ENCODE measurements at places on chromosomes 5 and 9. TPM values are rescaled to one million over a fixed set of nuclear protein-coding genes. Genes with fewer than 3 reads are reported as not detected.

DNA sequence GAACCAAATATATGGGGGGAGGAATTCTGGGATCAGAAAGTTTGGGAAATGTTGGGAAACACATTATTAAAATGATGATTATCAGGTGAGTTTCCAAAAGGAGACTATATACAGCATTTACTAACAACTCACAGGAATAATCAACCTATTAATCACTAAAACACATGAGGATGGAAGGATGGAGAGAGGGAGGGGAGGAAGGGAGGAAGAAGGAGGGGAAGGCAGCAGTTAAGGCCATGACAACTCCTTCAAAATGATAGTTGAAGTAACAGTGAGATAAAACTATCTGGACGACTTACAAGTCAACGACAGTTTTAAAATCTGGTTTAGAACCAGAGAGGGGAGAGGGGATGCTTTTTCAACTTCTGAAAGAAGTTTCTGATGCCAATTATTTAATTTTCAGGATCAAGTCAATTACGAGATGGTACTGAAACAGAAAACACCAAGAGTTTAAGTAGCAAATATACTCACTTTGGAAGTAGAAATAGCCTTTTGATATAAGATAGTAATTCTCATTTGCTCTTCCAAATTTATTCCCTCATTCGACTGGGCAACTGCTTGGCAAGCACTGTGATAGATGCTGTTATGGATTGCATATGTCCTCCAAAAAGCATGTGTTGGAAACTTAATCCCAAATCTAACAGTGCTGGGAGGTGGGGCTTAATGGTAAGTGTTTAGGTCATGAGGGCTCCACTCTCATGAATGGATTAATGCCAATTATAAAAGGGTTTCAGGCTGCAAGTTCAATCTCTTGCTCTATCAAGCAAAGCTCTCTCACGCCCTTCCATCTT, 30.4 kb downstream of the FBXW11 start:
- H3K36me3 ChIP-seq, result peaks cover 4% of the 10 kb centered on the region
- no peaks in the 10 kb centered on the region for H3K27me3 ChIP-seq
- H3K4me1 ChIP-seq, result peaks cover 16% of the 10 kb centered on the region
- H3K4me3 ChIP-seq, result no peak overlapping the region
- no peak for DNase-seq

GRCh38 chr5:68592351-68592750, 376.8 kb downstream of the PIK3R1 start:
- H3K27ac ChIP-seq, result no peak overlapping the region
- no peaks in the 10 kb centered on the region for H3K4me1 ChIP-seq
- H3K36me3 ChIP-seq, result no peaks in the 10 kb centered on the region
- no peak overlapping the region for H3K4me3 ChIP-seq

Gene HACD4
- 16.0 TPM for total RNA-seq

DNA sequence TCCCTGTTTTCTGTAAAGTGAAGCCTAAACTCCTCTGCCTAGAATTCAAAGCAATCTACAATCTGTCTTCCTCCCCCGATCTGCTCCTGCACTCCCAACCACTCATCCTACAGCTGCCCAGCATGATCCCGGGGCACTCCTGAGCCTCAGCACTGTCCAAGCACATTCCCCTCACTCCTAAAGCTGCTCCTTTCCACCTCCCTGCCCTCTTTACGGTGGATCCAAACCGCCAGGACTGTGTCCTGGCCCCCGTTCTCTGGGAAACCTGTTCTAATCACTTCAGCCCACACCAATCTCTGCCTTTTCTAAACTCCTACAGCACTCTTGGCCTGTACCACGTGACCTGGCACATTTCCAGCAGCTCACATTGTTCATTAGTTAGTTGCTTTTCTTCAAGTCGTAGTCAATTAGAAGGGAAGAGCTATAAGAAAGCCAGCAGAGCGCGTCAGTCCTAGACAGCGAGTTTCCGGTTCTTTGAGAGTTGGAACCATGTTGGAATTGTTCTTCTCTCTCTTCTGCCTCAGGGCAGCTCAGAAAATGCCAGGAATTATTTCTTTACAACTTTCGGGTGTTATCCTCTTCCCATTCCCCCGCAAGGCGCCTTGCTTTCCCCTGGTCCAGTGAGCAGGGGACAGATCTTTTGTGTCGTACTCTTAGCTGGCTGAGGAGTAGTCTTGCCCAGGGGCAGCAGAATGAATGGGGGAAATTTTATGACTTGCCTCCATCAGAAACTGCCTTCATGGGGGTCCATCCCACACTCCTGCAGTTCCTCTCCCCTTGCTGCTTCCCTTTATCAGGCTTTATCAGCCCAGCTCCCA, 60.7 kb downstream of the NRG2 start:
- no peak overlapping the region for H3K4me3 ChIP-seq
- H3K4me1 ChIP-seq, result no peaks in the 10 kb centered on the region
- no peak for DNase-seq
- H3K27ac ChIP-seq, result no peak overlapping the region
- no peaks in the 10 kb centered on the region for H3K27me3 ChIP-seq

Gene FBP2
- not detected for total RNA-seq

DNA sequence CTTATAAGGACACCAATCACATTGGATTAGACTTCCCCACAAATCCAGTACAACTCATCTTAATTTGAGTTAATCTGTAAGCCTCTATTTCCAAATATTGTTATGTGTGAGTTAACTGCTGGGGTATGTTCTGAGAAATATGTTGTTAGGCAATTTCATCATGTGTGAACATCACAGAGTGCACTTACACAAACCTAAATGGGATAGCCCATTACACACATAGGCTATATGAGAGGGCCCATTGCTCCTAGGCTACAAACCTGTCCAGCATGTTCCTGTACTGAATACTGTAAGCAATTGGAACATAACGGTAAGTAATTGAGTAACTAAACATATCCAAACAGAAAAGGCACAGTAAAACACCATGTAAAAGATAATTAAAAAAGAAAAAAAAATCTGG, 19.1 kb upstream of the ARSI start:
- H3K4me1 ChIP-seq, result no peaks in the 10 kb centered on the region
- no peaks in the 10 kb centered on the region for H3K27me3 ChIP-seq
- DNase-seq, result no peak
- no peak overlapping the region for H3K4me3 ChIP-seq
- no peaks in the 10 kb centered on the region for H3K36me3 ChIP-seq

DNA sequence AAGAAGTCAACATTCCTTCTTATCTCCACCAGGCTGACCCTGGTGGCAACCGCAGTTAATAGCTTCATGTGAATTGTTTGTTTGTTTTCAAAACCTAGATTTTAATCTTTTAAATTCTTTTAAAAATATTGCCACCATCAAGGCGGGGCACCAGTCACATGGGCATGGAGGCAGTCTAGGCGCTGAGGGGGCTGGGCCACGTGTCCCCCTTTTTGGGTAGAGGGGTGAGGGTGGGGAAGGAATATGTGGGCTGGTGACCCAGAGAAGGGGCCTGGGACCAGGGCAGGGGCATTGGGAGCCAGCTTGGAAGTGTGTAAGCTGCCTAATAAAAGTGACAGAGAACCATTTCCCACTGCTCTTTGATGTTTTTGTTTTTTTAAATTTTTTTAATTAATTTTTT, 147.3 kb downstream of the GADD45G start:
- no peak overlapping the region for H3K4me3 ChIP-seq
- peaks cover 21% of the 10 kb centered on the region for H3K4me1 ChIP-seq
- H3K27me3 ChIP-seq, result no peaks in the 10 kb centered on the region
- no peak overlapping the region for H3K27ac ChIP-seq
- no peak for DNase-seq

Gene ADAMTS12
- 0.17 TPM for total RNA-seq

DNA sequence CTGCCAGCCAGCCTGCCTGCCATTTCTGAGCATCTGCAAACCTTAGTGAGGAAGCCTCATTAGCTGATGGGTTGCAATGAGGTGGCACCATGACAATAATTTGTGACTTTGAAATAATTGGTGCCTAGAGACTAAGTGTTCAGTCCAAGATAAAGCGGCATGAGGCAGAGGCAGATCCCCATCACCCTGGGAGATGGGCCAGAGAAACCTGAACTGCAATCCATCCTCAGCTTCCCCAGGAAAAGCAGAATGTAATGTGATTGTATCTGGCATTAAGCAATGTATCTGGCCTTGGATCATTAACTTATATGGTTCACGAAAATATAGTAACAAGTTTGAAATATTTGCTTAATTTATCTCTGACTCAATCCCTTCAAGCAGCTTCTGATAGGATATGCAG, 101.0 kb downstream of the SPOCK1 start:
- no peaks in the 10 kb centered on the region for H3K36me3 ChIP-seq
- H3K4me3 ChIP-seq, result no peak overlapping the region
- no peaks in the 10 kb centered on the region for H3K27me3 ChIP-seq
- H3K4me1 ChIP-seq, result no peaks in the 10 kb centered on the region
- H3K27ac ChIP-seq, result no peak overlapping the region

DNA sequence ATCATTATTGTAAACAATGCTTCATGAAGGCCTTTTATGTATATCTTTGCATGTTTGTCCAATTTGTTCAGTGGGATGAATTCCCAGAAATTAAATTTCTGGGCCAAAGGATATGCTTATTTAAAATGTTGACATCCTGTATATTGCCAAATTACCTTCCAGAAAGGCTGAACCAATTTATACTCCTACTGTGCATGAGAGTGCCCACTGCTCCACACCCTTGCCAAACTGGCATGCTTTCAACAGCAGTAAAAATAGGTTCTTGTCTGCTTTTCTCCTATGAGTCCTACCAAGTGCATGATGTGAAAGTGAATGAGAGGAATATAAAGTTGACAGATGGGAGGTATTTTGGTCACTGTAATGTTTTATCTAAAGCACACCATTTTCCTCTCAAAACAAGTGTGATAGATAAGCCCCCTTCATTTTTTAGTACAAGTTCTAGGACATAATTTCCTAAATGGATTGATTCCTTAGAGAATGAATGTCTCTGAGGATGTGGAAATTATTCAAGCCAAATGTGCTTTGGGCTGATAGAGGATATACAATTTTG, 70.5 kb upstream of the ERBIN start:
- no peak for DNase-seq
- no peak overlapping the region for H3K4me3 ChIP-seq
- H3K36me3 ChIP-seq, result no peaks in the 10 kb centered on the region

Gene NXNL2
- total RNA-seq, result not detected

Gene BRINP1
- not detected for total RNA-seq

Data from CD4-positive, alpha-beta memory T cell (primary cell).